Amygdala (tissue), 56 donors: ENCODE measurements at places on chromosomes 5 and 9.

DNA sequence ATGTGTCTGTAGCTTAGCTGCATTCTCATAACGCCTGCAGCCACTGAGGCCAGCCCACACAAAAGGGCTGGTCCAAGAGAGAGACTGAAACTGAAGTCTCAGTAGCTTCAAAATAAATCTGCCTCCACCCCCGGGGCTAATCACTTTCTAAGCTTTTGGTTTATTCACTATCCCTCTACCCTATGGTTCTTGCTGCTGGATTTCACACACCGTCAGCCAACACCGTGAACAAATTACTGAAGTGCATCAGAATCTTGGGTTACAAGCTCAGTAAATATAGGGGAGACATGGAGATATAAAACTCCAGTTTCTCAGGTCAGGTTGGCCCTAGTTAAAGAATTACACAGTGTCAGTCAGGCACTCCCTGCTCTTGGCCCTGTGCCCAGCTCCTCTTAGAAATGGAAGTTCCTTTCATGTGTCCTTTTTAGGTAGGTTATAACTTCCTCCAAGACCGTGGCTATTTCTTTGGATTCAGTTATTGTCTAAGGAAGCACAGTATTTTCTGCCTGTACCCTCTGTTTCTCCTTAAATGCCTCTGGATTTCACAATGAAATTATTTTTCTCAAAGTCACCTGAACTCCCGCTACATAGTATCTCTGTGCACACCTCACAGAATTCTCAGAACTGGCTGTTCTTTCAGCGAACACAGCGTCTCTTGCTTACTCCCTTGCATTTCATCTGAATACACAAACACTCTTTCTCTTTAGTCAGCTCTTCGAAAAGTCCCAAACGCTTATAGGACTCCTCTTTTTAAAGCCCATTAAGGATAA lies 112.5 kb downstream of the FAM174A start:
- DNase-seq, result no peak

DNA sequence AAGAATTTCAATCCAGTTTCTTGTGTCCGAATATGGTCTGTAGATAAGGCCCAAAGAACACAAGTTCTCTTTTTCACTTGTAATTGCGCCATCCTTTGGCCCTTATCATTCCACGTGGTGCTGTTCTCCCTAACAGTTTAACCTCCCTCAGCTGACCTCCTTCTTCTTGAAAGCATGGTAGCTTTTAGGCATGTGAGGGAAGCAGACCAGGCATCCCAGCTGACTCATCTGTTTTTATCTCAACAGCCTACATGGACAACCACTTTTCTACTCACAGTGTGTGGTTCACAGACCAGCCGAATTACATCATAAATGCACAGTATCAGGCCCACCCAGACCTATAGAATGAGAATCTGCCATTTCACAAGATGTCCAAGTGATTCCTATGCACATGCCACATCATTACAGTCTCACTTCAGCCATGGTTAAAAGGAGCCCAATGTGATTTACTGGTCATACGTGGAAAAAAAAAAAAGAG lies 26.9 kb upstream of the PLIN2 start:
- no peak for DNase-seq

GRCh38 chr9:134689321-134690181 lies 47.9 kb downstream of the COL5A1 start:
- peak; percentile 33 for DNase-seq

- no peak for DNase-seq
Observed at GRCh38 chr5:149546974-149547373, 4.3 kb downstream of the CSNK1A1 start.

GRCh38 chr9:36788534-36788933 lies 215.8 kb downstream of the MELK start:
- no peak for DNase-seq

DNA sequence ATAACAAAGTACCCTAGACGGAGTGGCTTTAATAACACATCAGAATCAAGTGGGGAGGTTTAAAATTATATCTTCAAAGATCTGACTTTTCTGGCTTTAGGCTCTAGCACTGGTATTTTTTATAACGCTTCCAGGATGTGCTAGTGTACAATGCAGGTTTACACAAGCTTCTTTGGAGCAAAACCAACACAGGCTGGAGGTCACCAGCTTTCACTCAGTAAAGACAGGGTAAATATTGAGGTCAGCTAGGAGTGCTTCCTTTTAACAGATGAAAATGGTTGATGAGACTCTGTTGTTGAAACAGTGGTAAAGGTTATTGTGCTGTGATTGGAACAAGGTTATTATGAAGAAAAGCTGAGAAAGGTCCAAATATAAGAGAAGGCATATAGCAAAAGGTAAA lies 414.2 kb downstream of the TAF11L14 start:
- DNase-seq, result no peak

- no peak for DNase-seq
Observed at GRCh38 chr5:110169461-110169860, 479.7 kb downstream of the MAN2A1 start.

DNA sequence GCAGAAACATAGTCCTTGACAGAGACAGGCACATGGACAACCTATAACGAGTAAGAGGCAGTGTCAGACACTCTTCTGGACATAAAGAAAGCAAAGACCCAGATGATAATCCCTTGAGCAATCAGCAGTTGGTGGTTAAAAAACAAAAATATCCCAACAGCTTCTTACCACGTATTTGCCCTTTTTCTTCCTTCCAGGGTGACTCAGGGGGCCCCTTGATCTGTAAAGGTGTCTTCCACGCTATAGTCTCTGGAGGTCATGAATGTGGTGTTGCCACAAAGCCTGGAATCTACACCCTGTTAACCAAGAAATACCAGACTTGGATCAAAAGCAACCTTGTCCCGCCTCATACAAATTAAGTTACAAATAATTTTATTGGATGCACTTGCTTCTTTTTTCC lies 9.5 kb downstream of the GZMK start:
- no peak for DNase-seq

- DNase-seq, result no peak
Observed at GRCh38 chr5:143259254-143259605, 144.3 kb downstream of the NR3C1 start.

GRCh38 chr9:8907868-8908267 lies 1108.3 kb upstream of the DMAC1 start:
- DNase-seq, result no peak

DNA sequence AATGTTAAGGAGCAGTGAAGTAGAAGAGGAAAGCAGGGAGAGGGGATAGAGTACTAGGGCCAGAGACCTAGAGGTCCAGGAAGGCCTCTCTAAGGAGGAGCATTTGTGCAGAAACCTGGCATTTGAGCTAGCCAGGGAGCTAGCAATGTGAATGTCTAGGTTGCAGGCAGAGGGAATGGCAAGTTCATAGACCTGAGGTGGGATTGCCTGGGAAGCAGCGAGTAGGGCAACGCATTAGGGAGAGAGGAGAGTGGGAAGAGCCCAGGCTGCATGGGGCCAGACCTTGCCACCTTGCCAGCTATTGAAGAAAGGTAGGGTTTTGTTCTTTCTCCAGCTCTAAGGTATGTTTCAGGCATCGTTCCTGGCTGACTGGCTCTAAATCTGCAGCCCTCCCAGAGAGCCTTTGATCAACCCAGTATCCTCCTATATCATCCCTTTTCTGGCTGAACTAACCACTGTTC lies 54.0 kb downstream of the SLC22A5 start:
- DNase-seq, result no peak

DNA sequence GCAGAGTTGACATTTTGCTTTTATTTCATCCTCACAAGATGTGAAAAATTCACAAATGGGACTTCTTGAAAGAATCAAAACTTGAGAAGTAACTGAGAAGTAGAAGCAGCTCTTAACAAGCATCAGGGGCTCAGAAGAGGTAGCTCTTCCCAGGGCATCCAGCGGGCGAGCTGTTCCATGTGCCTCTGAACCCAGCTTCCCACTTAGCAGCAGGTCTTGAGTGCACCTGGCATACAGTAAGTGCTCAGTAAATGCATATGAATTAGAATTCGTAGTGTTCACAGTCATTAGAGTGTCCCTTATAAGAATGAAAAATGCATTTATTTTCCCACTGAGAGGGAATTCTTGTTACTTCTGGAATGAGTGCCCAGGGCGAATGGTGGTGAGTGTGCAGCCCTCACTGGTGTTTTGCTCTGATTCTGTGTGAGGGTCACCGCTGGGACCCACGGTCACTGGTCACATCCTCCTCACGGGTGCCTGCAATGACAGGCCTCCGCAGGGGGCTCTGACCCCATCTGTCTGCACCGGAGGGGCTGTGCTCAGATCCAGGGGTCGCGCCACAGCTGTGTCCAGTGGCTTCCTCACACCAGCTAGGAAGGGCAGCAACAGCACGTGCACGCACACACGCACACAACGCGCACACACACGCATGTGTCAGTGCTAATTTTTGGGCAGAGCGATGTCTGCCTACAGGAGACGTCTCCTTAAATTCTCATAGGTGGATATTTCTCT lies 26.9 kb downstream of the EXOC3 start:
- DNase-seq, result no peak

DNA sequence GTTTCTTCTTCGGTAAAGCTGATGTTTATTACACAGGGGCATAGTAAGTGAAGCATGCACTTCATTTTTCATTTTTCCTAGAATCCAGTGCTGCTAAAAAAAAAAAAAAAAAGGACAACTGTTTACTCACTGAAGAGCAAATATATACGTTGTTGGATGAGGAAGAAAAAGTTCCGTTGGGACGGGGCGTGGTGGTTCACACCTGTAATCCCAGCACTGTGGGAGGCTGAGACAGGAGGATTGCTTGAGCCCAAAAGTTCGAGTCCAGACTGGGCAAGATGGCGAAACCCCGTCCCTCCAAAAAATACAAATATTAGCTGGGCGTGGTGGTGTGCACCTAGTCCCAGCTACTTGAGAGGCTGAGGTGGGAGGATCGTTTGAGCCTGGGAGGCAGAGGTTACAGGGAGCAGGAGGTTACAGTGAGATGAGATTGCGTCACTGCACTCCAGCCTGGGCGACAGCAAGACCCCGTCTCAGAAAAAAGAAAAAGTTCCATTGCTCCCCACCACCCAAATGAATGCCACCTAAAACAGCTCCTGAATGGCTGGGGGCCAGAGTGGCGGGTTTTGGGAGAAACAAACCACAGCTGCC lies 60.1 kb upstream of the GNE start:
- DNase-seq, result no peak

- no peak for DNase-seq
Observed at GRCh38 chr9:120538339-120538738, 41.6 kb downstream of the CDK5RAP2 start.

GRCh38 chr9:37596504-37596903 lies 4.1 kb upstream of the TOMM5 start:
- no peak for DNase-seq

DNA sequence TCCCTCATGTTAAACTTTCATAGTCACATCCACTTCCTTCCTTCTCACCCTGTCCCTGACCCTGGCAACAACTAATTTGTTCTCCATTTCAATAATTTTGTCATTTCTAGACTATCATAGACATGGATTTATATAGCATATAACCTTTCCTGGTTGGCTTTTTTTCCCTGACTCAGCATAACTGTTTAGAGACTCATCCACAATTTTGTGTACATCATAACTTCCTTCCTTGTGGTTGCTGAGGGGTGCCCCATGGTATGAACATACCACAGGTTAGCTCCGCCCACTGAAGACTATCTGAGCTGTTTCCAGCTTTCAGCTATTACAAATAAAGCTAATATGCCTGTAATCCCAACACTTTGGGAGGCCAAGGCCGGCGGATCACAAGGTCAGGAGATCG lies 137.3 kb downstream of the PHF2 start:
- DNase-seq, result no peak

GRCh38 chr9:114070188-114071103 lies 7.7 kb downstream of the AMBP start:
- no peak for DNase-seq

DNA sequence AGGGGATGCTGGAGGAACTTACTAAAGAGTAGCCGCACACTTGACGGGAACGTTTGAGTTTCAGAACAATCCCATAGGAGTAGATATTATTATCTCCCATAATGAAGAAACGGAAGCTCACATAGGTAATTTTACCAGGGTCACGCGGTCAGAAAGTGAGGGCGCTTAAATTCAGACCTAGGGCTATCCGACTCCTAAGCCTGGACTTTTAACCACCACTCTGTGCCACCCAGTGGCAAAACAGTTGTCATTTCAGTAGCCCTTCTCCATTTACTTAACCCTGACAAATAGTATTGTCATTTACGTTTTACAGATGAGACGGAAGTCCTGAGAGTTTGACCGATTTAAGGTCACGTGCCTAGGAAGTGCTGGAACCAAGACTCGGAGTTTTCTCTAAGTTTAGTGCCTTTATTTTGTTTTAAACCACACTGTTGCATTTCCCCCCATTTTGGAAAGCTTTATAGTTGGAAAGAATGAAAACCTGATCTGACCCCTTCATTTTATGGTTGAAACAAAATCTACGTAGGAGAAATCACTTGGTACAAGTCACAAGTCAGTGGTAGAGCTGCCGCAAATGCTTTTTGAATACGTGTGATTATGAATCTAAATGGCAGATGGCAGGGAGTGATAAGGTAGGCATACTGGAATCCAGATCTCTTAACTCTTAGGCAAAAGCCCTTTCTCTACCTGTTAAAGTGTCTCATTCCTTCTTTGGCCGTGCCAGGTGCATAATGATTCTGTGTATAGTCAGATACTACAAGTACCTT lies 650 bp downstream of the MRRF start:
- no peak for DNase-seq

- DNase-seq, result no peak
Observed at GRCh38 chr5:113084402-113085083, 107.9 kb downstream of the DCP2 start.

GRCh38 chr9:91033270-91033669 lies 231.7 kb downstream of the SYK start:
- DNase-seq, result no peak

DNA sequence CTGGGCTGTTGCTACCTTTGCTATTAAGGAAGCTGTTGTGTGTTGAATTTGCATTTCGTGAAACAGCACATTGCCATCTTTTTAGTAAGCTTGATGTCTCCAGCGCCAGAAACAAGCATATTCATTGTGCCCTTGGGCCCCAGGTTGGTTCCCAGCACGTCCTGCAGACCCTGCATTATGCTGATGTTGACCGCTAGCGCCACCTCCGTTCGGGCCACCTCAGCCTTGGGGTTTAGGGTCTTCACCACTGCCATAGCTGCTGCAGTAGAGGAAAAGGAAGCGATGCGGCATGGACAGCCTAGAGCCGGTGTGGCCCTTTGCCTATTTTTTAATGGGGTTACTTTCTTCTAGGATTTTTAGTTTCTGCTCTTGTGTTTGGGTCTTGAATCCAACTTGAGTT lies 23.8 kb upstream of the OTULIN start:
- no peak for DNase-seq
